D721Med (cell line): ENCODE measurements at places on chromosomes 1 and 21.

- no peak for DNase-seq
These were observed 206.4 kb upstream of the RAB4A start for GRCh38 chr1:229064320-229065168.

GRCh38 chr1:6935361-6935883 is 150.2 kb downstream of the CAMTA1 start:
- no peak for DNase-seq

DNA sequence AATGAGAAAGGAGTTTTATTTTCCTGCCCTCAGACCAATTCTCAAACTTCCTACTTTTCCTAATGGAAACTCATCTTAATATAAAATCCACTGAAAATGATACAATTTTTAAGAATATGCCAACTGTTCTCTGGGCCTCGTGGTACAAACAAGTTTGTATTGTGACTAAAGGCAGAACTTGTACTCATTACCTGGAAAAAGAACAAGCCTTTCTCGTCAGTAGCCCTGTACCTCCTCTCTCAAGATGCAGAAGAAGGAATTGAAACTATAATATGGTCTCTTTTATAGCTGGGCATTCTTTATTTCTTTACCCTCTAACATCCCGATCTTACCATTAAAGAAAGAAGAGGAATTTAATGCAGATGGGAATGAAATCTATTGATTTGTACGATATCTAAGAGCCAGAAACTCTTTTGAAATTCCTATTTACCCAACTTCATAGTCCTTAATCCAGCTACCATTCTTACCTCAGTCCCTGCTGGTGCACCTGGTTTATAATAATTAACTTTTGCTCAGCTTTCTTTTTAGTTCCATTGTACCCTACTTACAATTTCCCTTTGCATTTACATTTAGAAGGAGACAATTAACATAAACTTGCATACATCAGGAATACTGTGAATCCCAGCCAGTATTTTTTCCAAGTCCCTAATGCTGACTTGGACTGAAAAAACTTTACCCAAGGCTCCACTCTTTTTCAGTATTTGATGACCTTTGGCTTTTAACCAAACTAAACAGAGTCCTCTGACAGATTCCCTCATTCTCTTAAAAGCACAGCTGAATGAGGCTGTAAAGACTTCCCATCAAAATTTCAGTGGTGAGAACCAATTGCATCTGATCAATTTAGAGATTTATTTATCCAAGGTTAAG is 1162.4 kb downstream of the BRINP3 start:
- no peak for DNase-seq

GRCh38 chr1:58465825-58466629 is 80.5 kb downstream of the OMA1 start:
- no peak for DNase-seq

- DNase-seq = no peak
These were observed 6.2 kb upstream of the TEX35 start for GRCh38 chr1:178506669-178507068.

DNA sequence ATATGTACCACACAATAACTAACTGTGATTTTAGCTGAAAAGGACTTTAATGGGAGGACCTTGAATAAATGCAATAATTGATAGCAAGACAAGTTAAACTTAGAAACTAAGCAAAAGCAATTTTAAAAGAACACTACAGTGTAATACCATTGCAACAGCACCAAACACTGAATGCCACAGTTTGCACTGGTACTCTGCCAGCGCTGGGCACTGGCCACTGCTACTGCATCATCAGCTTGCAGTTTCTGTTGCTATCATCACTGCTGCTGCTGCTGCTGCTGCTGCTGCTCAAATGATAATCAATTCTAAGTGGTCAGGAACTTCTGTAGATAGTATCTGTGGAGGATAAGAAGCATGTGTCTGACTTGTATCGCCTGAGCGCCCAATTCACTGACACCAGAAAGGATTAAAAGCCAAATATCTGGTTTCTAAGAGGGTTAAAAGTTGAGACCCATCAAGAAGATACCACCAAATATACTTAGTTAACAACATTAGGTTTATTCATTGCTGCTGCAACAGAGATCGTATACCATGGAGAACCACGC is 306.9 kb downstream of the LRRC40 start:
- DNase-seq = no peak

GRCh38 chr1:187692799-187693198 is 864.0 kb downstream of the PLA2G4A start:
- DNase-seq = no peak

DNA sequence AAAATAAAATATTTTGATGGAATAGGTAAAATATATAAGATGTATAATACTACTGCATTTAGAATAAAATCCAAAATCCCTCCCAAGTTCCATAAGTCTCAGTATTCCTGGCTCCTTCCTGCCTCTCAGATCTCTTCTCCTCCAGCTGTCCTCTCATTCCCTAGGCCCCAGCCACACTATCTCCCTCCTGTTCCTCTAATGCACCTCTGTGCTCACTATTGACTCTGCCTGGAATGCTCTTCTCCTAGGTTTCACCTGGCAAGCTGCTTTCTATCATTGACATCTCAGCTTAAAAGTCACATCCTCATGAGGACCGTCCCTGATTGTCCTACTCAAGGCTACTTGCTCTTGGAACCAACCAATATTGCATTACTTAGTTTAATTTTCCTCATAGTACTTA is 7.2 kb downstream of the NME7 start:
- no peak for DNase-seq

DNA sequence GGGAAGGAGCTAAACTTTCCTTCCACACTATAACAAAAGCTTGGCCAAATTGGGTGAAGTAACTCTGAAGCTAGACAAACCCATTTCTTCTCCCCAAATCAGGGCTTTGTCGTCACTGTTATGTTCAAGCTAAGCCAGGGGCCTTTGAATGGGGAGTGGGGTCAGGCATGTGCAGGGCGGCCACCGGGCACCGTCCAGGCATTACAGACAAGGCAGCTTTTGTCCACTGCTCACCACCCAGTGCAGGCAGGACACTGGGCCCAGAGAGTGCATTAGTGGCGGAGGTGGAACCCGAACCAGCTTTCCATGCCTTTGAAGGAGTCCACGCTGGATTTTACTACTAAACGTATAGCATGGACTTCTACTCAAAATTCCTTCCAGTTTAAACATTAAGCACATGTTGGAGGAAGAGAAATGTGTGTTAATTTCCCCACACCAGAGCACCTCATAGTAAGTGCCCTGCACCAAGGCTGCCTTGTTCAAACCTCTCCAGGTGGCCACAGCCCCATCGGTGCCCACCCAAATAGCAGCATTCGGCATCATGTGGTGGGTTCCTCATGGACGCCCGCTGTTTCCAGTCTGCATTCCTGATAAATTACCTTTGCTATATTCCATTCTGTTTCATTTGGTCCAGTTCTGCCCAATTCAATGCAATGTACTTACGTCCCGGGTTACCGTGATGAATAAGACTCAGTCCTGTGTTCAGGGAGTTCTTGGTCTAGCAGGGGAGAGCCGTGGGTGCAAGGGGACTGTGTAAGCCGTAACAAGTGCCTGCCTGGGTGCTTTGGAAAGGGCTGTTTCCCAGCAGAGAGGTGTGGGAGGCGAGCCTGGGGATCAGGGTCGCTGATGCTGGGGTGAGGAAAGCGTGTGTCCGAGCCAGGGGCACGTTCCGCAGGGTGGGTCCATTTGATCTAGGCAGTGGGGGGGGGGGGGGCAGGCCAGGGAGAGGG is 1.6 kb downstream of the UBASH3A start:
- no peak for DNase-seq

- no peak for DNase-seq
These were observed 65.1 kb downstream of the KCNK1 start for GRCh38 chr1:233679030-233679429.

- DNase-seq = no peak
These were observed 769 bp downstream of the NTPCR start for GRCh38 chr1:232951180-232951579.

DNA sequence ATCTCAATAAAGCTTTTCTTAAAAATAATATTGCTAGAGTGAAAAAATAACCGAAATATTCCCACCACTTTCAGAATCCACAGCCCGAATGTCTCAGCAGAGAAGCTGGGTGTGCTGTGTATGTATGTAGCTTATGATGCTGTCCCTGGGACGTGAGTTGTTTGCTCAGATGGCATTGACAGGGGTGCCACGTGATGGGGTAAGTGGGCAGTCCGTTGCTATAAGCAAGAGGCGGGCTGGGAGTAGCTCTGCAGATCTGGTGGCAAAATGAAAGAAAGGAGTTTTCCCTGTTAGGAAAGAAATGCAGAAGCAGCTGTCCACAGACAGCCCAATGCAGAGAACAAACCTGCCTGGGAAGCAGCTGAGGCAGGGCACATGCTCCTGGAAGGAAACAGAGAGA is 3.8 kb upstream of the FAM20B start:
- DNase-seq = no peak

DNA sequence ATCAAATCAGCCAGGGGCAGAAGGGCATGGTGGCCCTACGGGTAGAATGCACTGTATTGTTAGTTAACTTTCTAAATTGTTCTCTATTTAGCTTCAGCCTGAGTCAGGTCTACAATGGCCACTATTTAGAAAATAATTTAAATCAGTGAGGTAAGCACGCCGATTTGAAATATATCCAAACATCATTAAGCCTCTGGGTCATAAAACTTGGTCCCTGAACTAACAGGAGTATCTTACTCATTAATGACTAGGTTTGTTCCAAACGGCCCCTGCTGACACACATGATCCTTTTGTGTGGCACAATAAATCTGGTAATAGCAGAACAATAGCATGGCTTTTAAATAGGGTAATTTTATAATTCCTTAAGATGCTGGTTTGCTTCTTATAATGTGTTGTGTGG is 48.4 kb downstream of the STX6 start:
- no peak for DNase-seq

DNA sequence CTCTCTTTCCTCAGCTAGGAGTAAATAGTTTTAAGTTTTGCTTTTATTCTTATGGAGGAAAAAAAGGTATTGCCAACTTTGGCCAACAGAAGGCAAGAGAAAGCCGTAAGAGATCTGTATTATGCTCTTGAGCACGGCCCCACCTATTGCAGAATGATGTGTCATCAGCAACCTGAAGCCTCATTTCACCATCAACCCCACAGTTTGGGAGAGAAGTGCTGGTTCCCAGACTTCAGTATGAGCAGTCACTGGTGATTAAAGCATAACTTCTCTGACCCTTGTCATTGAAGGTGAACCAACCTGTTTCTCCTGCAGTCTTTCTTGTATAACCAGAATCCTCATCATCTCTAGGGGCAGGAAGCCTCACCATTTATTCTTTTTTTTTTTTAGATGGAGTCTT is 100.2 kb downstream of the SIPA1L2 start:
- DNase-seq = no peak

DNA sequence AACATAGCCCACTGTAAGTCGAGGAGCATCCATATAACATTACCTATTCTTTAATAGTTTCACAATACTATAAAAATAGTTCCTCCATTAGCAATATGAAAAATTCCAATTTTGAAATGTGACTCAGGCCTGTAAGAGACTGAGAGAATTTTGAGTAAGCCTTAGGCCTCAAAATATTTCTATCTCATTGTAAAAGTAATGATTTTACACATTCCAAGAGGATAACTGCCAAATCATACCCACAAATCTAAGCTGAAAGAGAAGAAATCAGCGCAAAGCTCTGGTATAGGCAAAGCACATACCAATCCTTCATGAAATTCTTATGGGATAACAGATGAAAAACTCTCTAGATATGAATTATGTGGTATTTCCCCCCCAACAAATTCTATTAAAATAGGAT is 144.1 kb downstream of the CDC42BPA start:
- DNase-seq = no peak

- DNase-seq = no peak
These were observed 67.6 kb upstream of the SLC22A15 start for GRCh38 chr1:115908565-115909274.

GRCh38 chr1:33242652-33243051 is 13.6 kb upstream of the ZNF362 start:
- no peak for DNase-seq

DNA sequence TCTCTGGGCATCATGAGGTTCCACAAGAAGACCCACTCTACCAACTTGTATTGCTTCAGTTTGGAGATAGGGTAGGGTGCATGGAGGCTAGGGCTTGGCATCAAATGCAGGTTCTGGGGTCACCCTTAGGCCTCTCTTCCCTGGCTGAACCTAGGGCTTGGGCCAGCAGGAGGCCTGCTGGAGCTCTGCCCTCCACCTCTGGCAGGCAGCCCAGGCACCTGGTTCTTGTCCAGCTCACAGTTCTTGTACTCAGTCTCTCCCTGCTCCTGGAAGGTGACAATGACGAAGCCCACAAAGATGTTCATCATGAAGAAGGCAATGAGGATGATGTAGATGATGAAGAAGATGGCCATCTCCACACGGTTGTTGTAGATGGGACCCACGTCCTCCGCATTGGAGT is 37.5 kb upstream of the KIF21B start:
- DNase-seq = no peak

DNA sequence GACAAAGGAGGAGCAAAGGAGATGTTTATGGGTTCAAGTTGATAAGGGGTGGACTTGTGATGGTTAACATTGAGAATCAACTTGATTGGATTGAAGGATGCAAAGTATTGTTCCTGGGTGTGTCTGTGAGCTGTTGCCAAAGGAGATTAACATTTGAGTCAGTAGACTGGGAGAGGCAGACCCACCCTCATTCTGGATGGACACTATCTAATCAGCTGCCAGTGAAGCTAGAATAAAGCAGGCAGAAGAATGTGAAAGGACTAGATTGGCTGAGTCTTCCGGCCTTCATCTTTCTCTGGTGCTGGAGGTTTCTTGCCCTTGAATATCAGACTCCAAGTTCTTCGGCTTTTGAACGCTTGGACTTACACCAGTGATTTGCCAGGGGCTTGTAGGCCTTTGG is 98.7 kb upstream of the DAB1 start:
- DNase-seq = no peak

DNA sequence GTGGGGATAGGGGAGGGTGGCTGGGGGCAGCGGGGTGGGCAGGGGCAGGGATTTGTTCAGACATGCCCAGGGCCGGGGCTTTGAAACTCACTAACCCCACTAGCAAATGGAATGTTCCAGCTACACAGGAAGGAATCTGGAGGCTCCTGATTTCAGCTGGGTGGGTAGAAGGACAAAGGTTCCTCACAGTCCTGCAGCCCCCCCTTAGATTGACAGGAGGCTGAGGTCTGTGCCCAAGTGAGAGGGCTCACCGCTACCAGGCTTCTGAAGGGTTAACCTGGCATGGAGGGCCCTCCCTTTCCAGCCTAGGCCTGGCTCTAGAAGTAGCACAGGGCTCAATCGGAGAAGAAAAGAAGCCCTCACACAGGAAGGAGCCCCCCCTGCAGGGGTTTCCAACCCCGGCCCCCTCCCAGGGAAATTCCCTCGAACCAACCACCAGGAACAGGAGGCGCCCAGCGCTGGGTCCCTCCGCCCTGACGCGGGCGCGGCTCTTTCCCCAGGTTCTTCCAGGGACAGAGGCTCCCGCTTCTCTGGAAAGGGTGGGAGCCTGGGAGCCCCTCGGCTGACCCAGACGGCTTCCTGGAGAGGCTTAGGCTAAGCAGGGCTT is 3.3 kb downstream of the EPHA2 start:
- no peak for DNase-seq

GRCh38 chr1:56394298-56394697 is 185.1 kb downstream of the PLPP3 start:
- no peak for DNase-seq

GRCh38 chr1:244067893-244068292 is 16.8 kb downstream of the ZBTB18 start:
- DNase-seq = no peak
